ENCODE measurements at places on chromosomes 2 and 18.

GRCh38 chr2:239274391-239275043 is 126.3 kb downstream of the HDAC4 start:
- no peak for DNase-seq

- no peak for DNase-seq
Measured at GRCh38 chr2:172323256-172323655, 104.1 kb upstream of the ITGA6 start.

DNA sequence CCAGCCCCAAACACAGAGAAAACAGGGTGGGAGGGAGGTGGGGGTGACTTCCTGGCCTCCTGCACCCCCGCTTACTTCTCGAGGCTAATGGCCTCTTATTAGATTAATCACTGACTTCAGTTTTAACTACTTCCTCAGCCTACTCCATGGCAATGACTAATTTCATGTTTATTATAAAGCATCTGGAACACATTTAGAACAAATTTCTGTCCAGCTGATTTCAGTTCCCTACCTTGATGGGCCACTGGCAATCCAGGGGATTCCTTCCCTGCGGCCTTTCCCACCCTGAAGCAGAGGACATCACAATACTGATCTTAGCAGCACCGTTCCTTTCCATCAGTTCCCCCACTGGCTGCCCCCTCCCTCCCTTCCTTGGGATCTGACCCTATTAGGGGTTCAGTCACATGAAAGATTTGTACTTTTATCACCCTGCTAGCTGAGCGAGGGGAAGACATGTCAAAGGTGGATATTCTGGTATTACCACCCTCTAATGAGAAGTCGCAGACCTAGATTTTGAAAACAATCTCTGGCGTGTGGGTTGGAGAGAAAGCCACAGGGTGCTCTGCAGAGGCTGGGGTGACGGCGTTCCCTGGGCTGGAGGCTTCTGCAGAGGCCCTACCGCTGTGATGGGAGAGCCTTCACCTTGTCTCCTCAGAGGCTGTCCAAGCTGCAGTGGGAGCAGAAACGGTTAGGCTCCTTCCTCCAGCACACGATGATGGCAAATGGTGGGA is 67.6 kb downstream of the KIAA2012 start:
- DNase-seq: no peak

DNA sequence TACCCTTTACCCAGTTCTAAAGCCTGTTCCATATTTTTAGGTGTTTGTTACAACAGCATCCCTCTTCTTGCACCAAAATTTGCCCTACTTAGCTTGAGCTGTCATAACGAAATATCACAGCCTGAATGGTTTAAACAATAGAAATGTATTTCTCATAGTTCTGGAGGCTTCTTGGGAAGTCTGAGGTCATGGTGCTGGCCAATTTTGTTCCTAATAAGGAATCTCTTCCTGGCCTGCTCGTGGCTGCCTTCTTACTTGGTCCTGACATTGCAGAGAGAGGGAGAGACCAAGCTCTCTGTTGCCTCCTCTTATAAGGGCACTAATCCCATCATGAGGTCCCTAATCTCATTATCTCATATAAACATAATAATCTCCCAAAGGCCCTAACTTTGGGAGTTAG is 267.8 kb downstream of the PID1 start:
- DNase-seq: no peak

- DNase-seq: no peak
Measured at GRCh38 chr2:119156105-119156890, 2.3 kb downstream of the C1QL2 start.

DNA sequence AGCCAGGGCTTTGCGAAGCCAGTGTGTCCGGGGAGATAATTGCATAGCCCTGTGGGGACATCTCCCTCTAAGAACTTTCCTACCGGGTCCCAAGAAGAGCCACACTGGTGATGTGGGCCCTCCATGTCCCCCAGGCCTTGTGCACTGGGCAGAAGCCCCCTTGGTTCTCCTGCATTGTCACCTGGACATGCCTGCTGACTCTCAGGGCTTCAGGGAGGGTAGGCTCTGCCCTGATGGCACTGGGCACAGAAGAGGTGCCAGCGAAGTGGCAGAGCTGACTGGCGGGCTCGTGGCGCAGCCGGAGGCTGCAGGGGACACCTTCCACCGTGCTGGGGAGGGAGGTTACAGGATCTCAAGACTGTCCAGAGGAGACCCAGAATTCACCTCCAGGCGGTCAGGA is 28.3 kb downstream of the GLI2 start:
- DNase-seq: no peak

DNA sequence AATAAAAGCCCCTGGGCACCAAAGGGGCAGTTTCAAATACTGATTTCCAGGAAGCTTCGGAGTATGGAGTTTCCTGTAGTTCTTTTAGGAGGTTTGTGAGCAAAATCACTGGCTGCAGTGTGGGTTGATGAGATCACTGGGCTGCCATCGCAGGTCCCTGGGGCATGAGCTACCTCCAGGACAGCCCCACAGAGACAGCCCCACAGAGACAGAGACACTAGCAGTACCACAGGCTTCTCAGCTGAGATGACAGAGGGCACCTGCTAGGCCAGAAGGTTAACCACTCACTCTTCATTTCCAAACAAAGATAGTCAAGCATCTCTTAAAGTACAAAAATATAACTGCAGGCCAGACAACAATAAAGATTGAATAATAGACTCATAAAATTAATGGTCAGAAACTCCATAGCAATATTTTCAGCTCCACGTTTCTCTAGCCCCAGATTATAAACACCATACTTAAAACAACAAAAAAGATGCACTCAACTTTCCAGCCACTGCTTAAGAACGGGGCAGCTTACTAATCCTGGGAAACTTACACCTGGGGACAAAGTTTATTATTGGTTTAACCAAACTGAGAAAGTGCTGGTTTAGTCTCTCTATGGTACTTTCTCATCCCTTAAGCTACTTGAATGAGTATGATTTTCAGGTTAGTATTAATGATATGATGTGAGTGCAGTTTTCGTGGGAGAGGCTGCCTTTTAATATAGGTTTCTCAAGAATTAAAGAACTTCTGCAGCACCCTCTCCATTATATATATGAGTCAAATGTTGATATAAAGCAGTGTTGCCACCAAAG is 11.6 kb downstream of the AFF3 start:
- DNase-seq: no peak

- no peak for DNase-seq
Measured at GRCh38 chr18:70461323-70462077, 172.7 kb downstream of the SOCS6 start.

- no peak for DNase-seq
Measured at GRCh38 chr18:28786926-28787325, 610.0 kb upstream of the CDH2 start.

GRCh38 chr2:121591199-121591598 is 58.1 kb downstream of the CLASP1 start:
- DNase-seq: no peak

- DNase-seq: no peak
Measured at GRCh38 chr18:6145645-6146306, 250.5 kb upstream of the TMEM200C start.

- DNase-seq: no peak
Measured at GRCh38 chr18:74541703-74542555, 7.6 kb downstream of the CNDP1 start.

DNA sequence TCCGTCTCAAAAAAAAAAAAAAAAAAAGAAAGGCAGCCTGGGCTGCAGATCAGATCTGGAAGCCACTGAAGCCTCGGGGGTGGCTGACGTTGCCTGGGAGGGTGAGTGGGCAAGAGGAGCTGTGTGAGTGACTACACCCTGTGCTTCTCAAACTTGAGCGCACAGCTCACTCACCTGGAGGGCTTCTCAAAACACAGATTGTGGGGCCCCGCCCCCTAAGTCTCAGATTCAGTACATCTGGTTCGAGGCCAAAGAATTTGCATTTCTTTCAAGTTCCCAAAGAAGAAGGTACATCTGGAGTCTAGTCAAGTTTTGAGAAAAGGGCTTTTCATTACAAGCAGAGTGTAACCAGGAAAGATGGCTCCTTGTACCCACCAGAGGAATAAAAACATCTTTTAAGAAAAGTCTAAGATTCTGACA is 97.7 kb upstream of the CAB39 start:
- DNase-seq: no peak

DNA sequence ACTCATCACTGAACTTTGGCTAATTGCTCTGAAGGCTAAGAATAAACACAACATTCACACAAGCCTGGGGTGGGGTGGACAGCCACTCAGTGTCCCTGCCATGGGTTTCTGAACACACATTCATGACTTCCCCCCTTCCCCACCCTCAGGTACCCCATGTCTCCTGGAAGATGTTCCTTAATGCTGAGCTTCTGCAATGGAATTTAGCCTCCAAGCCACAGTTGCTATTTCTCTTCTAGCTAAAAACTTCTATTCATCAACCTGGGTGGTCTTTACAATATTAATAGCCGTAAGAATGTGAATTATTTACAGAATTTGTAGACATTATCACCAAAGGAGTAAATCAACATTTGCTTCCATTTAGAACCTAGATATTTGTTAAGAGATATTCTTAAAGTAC is 175.1 kb downstream of the ACKR3 start:
- no peak for DNase-seq

GRCh38 chr2:5946225-5947115 is 254.3 kb downstream of the SOX11 start:
- DNase-seq: no peak

DNA sequence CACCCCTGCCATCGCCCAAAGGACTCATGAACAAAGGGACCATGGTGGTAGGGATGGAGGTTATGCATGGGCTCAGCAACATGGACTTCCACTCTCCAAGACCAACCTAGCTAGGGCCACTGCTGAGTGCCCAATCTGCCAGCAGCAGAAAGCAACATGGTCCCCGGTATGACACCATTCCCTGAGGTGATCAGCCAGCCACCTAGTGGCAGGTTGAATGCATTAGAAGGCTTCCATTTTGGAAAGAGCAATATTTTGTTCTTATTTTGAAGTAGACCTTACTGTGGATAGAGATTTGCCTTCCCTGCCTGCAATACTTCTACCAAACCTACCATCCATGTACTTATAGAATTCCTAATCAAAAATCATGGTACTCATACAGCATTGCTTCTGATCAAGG is 99.8 kb downstream of the METTL4 start:
- DNase-seq: no peak

- DNase-seq: no peak
Measured at GRCh38 chr18:62992877-62993365, 277.6 kb downstream of the PHLPP1 start.
